Stimulated activated CD4-positive, alpha-beta T cell treated with anti-CD3 and anti-CD28 coated beads, TNF-alpha, amount 100 ng/mL, for 24 hours (primary cell): ENCODE measurements at places on chromosomes 13 and 19.

- DNase-seq: no peak
These were observed 3.7 kb downstream of the ARHGAP33 start for GRCh38 chr19:35779033-35779432.

- DNase-seq: no peak
These were observed 99.7 kb downstream of the DCLK1 start for GRCh38 chr13:36031490-36031889.

- no peak for DNase-seq
These were observed 466.6 kb upstream of the PCDH9 start for GRCh38 chr13:67696775-67697174.

GRCh38 chr13:44854313-44855060, 134.8 kb downstream of the NUFIP1 start:
- DNase-seq: no peak

- DNase-seq: no peak
These were observed 52.5 kb downstream of the C13orf42 start for GRCh38 chr13:51058461-51059167.

DNA sequence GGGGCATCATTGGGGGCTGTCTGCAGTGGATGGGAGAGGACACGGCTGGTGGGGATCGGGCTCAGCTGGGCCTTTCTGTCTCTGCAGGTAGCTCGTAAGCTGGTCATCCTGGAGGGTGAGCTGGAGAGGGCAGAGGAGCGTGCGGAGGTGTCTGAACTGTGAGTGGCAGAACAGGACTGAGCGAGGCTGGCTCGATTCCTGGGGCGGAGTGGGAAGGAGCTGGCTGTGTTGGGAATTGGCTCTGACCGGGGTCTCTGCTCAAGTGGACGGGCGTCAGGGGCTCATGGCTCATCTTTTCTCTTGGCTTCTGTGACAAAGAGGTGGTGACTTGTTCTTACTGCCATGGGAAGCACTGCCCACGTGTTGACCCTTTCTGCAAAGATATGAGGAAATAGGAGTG, 11.6 kb downstream of the TPM4 start:
- no peak for DNase-seq

- DNase-seq: no peak
These were observed 22.4 kb downstream of the LRCH1 start for GRCh38 chr13:46575301-46575771.

GRCh38 chr19:9937001-9937411, 691 bp upstream of the OLFM2 start:
- DNase-seq: no peak

- DNase-seq: no peak
These were observed 256.6 kb downstream of the NBEA start for GRCh38 chr13:35198613-35199200.
